Stimulated activated CD4-positive, alpha-beta T cell treated with anti-CD3 and anti-CD28 coated beads, Interleukin-15, amount 100 ng/mL, for 24 hours (primary cell): ENCODE measurements at places on chromosomes 12 and 14.

DNA sequence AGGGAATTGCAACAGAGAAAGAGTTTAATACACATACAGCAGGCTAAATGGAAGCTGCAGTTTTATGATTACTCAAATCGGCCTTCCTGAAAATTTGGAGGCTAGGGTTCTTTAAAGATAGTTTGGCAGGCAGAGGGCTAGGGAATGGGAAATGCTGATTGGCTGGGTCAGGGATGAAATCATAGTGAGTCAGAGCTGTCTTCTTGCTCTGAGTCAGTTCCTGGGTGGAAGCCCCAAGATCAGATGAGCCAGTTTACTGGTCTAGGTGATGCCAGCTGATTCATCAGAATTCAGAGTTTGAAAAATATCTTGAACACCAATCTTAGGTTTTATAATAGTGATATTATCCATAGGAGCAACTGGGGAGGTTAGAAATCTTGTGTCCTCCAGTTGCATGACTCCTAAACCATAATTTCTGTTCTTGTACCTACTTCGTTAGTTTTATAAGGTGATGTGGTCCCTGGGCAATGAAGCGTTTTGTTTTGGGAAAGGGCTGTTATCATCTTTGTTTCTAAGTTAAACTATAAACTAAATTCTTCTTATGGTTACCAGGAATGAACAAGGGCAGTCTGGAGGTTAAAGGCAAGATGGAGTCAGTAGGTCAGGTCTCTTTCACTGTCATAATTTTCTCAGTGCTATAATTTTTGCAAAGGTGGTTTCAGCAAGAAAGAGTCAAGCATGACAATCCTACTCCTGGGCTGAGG, 257.8 kb upstream of the CCDC196 start:
- peak; percentile 44 for DNase-seq

- no peak for DNase-seq
Measured at GRCh38 chr12:130337488-130338303, at the start of gene PIWIL1. TSS of gene PIWIL1 (plus strand) at chr12:130337887. CDS start at chr12:130342592, 4,705 bp downstream.

DNA sequence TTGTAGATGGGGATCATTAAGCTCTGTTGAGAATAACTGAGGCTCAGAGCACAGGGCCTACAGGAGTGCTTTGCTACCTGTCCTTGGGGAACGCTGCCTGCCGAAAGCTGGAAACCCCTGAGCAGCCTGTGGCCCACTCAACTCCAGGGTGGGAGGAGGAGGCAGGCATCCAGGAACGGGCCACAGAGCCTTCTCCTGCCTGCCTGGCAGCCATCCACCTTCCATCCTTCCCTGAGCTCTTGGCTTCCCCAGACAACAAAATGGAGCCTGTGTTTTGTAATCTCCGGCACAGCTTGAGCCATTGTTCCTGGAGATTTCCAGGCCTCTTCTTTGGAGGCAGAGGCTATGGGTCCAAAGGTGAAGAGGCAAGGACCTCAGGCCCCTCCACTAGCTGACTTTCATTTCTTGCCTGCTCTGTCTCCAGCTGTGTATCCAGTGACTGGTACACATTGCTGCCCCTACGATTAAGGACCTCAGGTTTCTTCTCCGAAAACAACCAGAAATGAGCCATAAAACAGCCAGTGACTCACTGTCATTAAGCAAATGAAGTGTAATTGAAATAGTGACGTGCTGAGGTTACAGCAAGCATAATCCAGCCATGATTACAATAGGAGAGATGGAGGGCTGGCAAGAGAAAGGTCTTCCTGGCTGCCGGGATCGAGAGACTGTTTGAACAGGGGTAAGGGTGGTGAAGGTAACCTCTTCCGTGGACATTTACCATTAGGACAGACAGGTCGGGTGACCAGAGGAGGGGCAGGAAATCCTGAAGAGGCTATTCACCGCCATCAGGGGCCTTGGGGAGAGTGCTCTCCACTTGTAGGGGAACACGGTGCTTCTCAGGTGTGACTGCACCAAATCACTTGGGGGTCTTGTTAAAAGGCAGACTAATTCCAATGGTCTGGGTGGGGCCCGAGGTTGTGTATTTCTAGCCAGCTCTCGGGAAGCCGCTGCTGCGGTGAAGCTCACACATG, 56.3 kb upstream of the KCNA5 start:
- DNase-seq = no peak

- DNase-seq = no peak
Measured at GRCh38 chr14:79167957-79168356, 997.8 kb downstream of the NRXN3 start.

DNA sequence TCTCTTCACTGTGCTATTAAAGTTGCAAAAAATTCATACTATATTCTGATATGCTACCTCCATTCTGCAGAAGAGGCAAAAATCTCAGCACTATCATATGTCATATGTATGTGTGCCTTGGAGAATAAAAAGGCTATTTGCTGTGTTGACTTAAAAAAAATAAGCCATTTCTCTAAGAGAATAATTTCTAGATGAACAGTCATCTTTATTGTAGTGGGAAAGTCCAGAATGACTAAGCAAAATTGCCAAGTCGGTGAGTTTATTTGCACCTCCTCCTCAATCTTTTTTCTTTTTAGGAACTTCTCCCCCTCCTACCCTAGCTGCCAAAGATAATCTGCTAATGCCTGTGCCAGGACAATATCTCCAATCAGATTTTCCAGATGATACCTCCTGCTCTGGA, 353.8 kb upstream of the FAR2 start:
- no peak for DNase-seq
